ENCODE measurements at places on chromosomes 11 and 22.

DNA sequence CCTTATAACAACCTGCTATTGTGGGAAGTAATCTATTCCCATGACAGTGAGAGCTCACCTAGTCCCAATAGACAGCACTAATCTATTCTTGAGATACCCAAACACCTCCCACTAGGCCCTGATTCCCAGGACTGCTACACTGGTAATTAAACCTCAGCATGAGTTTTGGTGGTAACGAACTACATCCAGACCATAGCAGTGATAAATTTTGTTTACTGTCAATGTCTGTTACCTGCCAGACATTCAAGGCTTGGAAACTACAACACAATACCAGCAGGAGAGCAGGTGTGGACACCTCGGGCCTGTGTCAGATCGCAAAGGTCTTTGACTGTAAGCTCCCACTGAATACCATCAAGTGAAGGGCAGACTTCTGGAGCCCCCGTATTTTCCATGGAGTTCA lies 187.1 kb downstream of the ARHGAP42 start:
- no peak for DNase-seq

DNA sequence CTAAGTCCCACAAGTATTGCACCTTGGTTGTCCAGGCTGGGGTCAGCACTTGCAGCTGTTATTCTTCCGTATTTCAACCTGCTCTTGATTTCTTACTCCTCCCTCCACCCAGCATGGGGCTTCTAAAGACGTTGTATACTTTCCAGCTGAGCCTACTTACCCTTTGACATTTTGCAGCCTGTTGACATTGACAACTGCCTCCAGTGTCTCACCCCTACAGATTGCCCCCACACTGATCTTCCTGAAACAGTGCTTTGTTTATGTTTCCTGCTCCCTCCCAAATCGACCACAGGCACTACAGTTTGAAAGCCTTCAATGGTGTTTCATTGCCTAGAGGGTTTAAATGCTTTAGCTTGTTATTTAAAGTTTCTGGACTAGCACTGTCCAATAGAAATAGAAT lies 56.6 kb downstream of the FAM83F start:
- no peak for DNase-seq

- DNase-seq: no peak
Observed at GRCh38 chr22:17772958-17773605, 1.2 kb downstream of the BID start.

DNA sequence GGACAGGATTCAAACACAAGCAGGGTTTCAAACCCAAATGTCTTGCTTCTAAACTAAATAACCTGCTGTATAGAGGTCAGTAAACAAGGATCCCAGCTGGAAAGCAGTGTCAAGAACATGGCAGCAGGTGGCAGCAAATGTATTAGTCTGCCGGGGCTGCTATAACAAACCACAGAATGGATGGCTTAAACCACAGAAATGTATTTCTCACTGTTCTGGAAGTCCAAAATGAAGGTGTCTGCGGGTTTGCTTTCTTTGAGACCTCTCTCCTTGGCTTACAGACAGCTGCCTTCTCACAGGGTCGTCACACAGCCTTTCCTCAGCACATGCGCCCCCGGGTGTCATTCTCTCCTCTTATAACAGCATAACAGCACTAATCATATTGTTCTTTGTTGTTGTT lies 65.1 kb upstream of the LRRC55 start:
- DNase-seq: no peak

DNA sequence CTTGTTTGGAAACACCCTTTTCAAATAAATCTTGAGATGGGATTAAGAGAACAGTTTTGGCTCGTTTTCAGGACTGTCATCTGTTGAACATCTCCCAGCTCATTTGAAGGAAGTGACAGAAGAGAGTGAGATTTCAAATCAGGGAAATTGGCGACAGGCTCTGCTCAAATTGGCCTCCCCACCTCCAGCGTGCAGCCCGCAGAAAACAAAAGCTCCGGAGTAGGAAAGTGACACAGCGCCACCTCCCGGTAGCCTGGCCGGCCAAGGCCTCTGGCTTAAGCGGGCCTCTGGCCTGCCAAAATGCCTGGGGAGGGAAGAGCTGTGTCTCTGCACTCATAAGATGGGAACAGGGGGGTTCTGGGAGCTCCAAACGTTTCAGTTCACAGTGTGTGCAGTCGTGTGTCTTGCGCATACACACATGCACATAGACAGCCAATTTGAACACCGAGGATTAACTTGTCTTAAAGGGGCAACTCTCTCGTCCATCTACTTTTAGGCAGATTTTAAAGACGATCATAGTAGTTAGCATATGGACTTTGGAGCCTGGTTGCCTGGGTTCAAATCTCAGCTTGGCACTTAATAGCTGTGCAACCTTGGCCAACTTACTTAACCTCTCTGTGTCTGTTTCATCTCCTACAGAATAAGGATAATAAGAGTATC lies 132.7 kb upstream of the RCN1 start:
- DNase-seq: peak; percentile 55
